ENCODE measurements at places on chromosomes 7 and 10.

GRCh38 chr10:80685355-80685754, 147.7 kb downstream of the SH2D4B start:
- DNase-seq, result no peak

- peak; percentile 67 for DNase-seq
These were observed 6.5 kb downstream of the INHBA start for GRCh38 chr7:41696323-41696916.

DNA sequence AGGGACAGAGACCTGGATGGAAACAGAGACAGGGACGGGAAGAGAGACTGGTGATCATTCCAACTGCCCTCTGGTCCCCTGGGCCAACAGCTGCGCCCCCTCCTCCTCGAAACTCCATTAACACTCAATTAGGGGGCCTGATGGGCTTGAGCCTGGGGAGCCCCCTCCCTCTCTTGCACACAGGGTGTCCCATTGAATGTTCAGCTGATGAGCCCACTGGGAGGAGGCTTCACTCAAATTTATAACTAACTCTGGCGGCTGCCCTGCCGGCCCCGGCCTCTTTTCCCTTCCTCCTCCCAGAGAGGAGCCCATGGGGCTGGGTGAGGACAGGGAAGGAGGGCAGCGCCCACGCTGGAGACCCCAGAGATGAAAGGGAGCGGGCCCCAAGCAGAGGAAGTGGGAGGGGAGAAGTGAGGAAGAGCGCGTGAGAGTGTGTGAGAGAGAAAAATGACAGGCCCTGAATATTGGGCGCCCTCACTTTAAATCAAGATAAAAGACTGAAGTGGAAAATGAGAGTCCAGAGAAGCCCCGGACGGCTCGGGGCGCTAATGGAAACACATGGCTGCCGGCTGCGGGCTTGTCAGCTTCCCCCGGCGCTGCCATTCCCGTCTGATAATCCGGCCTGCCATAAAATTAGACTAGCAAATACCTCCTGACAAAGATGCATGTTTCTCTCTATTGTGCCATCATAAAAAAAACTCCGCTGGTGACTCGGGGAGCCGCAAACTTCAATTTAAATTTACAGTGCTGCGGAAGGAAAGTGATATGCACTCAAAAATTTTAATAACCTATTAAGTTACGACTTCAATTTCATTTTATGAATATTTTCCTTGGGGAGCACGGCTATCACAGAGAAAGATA, 58.0 kb upstream of the PAX2 start:
- DNase-seq, result no peak

GRCh38 chr10:132242103-132242840, 55.5 kb downstream of the DPYSL4 start:
- DNase-seq, result no peak

GRCh38 chr7:47207956-47208355, 374.0 kb downstream of the TNS3 start:
- no peak for DNase-seq

GRCh38 chr10:29600821-29601220, 34.0 kb downstream of the SVIL start:
- DNase-seq, result no peak

DNA sequence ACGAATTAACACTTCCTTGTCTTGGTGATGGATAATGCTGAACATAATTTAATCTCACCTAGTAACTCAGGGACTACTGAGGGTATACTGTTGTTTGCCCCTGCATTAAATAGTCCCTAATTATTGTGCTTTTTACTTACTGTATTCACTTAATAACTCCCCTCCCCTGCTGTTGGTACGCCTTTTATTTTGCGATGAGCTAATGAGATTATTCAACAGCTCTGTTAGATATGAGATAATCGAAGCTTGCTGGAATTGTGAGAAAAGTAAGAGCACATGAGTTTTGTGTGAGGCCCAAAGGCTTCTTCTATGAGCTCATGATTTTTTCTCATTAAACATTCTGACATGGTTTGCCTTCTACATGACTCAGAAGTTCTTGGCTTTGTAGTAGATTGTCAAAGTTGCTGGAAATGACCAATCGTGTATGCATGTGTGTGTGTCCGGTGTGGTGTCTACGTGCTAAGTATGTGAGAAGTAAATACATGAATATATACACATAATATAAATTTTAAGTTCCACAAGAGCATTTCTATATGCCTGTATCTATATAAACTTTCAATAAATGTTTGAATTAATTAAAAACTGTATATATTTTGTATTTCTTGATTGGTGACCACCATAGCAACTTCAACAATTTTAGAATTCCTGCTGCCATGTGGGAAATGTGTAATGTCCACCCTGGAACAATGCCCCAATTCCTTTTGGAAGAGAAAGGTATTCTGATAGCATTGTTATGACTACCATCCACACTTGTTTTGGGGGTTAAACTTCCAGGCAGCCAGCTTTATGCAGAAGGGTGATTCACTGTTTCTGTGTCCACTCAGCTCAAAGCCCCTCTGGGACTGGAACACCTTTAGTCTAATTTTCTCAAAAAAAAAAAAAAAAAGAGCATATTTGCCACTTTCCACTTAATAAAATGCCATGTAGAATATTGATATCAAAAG, 106.2 kb downstream of the SAMD9 start:
- no peak for DNase-seq

- no peak for DNase-seq
These were observed 83.7 kb upstream of the EFCAB10 start for GRCh38 chr7:105664816-105665525.

DNA sequence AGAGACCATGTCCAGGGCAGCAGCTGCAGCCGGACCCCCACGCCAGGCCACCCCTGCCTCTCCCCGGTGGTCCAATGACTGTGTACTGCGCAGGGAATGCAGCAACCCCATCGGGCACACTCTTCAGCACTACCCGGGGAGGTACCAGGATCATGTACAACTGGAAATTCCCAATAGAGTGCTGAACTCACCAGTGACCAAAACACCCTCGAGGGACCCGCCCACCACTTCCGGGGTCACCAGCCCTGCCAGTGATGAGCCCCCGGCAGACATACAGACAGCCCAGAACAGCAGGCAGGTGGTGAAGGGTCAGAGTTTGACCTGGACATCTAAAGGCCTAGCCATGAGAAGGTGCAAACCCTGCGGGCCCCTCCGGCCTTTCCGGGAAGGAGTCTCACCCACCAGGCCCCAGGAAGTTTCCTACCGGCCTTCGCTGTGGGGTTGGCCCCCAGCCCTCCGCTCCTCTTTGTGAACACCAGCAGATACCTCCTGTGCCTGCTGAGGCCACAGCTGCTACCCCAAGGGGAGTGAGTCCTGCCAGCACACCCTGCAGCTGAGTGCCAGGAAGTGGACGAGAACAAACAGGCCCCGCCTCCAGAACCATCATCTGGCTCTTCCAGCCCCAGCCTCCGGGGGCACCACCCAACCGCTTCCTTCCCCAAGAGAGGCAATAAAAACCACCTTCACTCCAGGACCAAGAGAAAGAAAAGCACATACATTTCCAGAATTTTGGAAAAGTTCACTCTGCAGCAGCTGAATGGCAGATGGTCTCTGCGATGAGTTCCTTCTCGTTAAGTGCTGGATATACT, 5.0 kb upstream of the ANKRD61 start:
- DNase-seq, result no peak

GRCh38 chr10:114648368-114648767, 9.7 kb downstream of the ABLIM1 start:
- no peak for DNase-seq

GRCh38 chr7:7565746-7566650, 686 bp upstream of the MIOS start:
- no peak for DNase-seq

DNA sequence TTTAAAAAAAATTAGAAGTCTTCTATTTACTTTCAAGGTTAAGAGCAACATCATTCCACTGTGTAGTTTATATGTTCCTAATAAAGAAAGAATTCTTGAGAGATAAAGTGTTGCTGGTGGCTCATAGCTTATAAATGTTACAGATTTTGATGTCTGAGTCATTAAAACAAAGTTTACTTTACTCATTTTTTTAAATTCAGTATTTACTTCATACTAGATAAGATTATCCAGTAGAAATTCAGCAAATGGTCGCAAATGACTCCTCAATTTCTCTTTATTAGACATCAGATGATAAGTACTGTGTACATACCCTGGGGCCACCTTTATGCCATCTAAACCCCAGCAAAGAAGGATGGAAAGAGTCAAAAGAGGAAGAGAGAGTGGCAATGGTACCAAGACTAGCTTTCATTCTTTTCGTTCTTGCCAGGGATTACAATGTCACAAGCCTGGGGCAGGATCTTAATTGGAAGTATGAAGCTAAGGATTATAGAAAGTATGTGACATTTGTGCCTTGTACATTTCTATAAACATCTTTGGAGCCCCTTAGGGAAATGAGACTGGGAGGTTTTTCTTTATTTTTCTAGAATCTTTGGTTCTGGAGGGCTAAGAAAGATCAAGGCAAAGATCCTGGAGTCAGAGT, 206.1 kb downstream of the CHRM2 start:
- no peak for DNase-seq

GRCh38 chr10:100996678-100997359, 2.8 kb upstream of the LZTS2 start:
- no peak for DNase-seq

DNA sequence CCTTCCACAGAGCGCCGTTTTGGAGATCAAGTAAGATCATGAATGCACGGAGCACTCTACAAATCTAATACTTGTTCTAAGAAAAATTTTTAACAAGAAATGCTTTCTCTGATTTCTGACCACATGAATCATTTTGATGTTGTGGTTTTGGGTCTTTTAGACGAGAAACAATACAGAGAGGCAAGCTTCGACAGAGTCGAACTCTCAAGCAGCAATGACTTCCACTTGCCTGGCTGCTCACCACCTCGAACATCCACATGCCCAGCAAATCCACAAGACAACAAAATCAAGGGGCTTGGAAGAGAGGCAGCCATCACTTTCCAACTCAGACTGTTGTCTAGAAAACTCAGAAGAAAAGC, 69.4 kb upstream of the GSDME start:
- no peak for DNase-seq

DNA sequence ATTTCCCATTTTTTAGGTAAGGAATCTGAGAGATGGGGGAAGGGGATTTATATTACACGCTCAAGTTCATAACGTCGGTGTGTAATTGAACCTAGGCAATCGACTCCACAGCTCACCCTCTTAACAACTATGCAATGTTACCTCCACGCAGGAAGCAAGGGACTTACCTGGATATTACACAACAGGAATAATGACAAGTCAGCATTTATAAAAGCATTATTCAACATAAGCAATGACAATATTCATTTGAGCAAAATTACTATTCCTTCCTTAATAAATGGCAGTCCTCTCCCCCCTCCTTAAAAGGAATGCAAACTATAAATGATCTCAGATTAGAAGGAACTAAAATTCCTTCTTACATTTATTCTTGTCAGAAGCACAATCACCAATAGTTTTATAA, 104.0 kb downstream of the PCLO start:
- DNase-seq, result no peak

GRCh38 chr10:132264966-132265889, 42.5 kb downstream of the STK32C start:
- DNase-seq, result no peak

- DNase-seq, result no peak
These were observed 310.4 kb upstream of the ADARB2 start for GRCh38 chr10:2047679-2048078.

DNA sequence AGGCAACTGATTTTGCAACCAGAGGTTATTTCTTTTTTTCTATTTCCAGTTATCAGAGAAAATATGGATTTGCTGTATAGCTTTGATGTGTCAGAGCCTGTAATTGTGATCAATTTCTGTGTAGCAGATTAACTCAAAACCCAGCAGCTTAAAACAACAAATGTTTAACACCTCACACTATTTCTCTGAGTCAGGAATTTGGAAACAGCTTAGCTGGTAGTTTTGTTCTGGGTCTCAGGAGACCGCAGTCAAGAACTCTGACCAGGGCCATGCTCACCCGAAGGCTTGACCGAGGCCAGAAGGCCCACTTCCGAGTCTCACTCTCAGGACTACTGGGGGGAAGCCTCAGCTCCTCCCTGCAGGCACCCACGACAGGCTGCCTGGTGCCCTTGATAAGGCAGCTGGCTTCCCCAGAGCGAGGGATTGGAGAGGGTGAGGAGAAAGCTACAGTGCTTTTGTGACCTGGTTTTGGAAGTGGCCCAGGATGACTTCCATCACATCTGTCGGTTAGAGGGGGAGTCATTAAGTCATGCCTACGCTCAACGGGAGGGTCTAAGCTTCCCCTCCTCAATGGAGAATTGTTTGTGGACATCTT, 105.7 kb upstream of the SHH start:
- DNase-seq, result no peak

GRCh38 chr7:50355817-50356178, 51.3 kb downstream of the IKZF1 start:
- no peak for DNase-seq

GRCh38 chr10:4851846-4852245, 25.8 kb downstream of the AKR1E2 start:
- DNase-seq, result no peak

DNA sequence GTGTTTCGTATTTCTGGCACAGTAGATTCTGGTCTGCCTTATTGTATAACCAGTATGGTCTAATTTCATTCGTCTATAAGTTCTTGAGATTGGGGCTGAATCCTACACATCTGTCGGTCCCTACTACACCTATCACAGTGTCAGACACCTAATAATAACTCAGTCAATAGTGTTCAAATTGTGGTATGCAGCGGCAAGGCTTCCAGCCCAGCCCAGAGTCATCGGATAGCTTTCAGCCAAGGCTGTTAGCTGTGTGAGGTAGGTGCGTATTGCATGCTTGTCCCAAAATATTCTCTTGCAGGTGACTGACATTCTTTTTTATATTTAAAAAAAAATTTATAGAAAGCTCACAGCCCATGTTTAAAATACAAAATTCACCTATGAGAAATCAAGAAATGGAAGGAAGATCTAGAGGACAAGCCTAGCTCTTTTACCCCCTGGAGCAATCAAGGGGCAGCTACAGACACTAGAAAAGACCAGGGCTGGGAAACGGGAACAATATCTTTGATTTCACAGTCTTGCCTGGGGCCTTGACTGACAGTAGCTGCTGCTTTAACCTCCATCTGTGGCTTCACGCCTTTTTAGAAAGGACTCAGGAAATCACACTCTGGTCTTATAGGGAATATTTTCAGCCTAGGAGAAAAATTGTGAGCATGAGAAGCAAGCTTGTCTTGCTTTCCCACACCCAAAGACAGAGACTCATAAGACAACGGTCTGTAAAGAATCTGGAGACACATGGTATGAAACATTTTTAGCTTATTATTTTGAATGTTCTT, 9.5 kb upstream of the ASB4 start:
- no peak for DNase-seq

GRCh38 chr10:4264209-4264865, 479.3 kb upstream of the KLF6 start:
- DNase-seq, result no peak

Measured in right renal pelvis (tissue), 4 donors.